ENCODE measurements at places on chromosomes 11 and 22.
A peak's percentile ranks its signal among the peaks of the same experiment; 100 is the strongest.

- DNase-seq, result no peak
Observed at GRCh38 chr11:108921211-108921610, 256.3 kb downstream of the DDX10 start.

DNA sequence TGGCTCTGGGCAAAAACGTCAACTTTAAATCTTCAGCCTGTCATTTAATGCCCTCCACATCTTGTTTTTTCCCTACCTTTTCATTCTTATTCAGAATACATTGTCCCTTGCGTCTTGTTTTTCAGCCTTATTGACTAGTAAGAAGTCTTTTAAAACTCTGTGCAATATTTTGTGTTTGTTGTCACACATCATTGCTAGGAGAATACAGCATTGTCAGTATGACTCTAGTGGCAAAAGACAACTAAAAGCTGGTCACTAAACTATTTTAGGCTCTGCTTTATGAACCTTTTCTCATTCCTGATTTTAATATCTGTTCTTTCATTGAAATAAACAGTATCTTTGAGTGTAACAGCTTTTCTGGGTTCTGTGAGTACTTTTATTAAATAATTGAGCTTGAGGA lies 447.8 kb upstream of the CCDC179 start:
- DNase-seq, result no peak

- no peak for DNase-seq
Observed at GRCh38 chr22:24444251-24444650, 16.9 kb downstream of the ADORA2A start.

DNA sequence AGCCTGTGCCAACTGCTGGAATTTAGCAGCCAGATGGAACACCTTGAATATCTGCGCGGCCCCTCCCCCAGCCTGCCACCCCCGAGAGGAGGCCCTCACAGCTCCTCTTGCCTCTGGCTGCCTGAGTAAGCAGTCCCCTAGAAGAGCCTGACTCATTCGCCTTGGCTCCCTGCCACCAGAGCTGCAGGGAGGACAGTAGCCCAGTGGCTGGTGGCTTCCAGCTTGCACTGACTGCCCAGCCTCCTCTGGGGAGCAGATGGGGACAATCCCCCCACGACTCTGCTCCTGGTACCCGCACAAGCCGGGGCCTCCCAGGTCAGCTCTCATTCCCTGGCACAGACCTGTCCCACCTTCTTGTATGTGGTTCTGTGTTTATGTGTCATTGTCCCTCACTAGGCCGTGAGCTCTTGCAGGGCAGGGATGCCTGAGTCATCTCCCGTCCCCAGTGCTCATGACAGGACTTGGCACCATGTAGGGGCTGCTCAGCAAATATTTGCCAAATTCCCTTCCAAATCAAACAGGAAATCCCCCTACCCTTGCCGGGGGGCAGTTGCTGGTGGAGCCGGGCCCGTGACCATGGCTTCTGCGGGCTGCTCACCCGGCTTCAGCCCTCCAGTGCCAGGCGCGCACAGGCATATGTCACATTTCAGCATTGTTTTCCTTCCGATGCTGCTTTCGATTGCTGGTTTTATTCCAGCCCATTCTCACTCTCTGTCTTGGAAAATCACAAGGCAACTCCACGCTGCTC lies 43.6 kb downstream of the CACNG2 start:
- DNase-seq, result peak; percentile 89

GRCh38 chr11:115322553-115323203 lies 181.5 kb downstream of the CADM1 start:
- DNase-seq, result no peak

DNA sequence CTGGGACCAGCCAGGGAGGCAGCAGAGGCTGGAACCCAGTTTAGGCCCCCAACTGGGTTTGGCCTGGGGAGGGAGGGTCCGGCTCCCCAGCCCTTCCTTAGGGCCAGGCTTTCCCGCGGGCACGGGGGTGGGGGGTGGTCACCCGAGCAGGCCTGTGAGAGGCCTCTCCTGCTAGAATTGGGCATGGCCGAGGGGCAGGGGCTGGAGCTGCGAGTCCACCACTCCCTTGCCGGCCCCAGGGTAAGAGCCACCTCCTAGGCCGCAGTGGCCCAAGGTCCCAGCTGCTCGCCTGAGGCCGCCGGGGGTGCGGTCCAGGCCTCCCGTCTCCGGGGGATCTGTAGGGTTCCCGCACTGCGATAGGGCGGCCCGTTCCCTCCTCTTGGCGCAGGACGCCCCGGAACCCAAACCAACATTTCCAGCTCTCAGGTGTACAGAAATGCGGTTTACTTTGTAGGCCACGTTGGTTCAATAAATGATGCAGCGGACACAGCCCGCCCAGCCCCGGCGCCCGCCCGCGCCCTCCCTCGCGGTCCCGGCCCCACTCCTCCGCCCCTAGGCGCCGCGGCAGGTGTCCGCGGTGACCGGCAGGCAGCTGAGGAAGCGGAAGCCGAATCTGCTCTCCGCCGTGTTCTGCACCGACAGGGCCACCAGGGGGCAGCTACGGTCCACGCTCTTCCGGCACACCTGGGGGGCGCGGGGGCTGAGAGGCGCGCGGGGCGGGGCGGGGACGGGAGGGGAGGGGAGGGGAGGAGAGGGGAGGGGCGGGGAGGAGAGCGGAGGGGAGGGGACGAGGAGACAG lies 5.9 kb downstream of the LMNTD2 start:
- peak; percentile 35 for DNase-seq

DNA sequence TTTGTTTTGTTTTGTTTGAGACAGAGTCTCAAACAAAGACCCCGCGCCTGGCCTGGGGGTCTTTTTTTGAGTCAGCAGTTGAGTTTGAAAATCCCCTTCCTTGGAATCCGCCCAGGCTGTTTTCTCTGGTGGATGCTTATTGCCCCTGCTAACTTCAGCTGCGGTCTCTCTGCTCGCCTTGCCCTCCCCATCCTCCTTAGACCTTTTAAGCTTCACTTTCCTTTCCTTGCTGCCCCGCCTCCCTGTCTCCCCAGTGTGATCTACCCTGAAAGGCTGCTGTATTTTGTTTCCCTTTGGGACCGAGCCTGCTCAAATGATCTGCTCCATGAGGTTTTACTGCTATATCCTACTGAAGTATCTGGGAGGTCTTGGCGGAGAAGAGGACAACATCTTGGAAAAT lies 2.5 kb downstream of the USP18 start:
- no peak for DNase-seq

- DNase-seq, result peak; percentile 62
Observed at GRCh38 chr11:83819931-83820549, 533.9 kb upstream of the CCDC90B start.

DNA sequence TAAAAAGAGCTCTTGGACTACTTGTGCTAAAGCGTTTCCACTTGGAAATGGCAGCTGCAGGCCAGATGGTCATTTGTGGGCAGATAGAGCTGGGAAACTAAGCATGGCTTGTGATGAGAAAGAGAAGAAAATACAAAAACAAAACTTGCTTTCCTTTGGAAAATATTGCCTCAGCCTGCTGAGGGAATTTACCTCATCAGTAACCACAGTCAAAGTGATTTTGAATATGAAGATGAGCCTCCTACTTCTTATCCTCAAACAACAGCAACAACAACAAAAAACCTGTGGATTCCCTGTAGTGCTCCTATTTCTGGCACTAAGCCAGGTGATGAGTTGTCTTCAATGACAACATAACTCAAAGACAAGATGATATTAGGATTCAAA lies 62.7 kb upstream of the FIBIN start:
- DNase-seq, result peak; percentile 57

DNA sequence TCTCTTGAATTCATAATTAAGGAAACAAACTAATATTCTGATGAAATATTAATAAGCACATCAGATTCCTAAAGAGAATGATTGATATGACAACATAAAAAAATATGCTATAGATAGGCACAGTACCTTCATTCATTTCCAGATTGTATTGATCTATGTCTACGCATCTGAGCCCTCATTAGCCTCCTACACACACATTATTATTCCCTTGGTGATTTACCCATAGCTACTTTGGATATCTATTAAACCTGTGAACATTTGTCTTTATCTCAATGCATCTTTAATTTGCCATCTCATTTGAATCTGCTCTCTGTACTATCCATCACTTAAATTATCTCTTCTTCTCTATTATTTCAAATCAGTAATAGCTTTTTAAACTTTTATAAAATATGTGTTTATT lies 18.4 kb downstream of the SESN3 start:
- DNase-seq, result no peak

DNA sequence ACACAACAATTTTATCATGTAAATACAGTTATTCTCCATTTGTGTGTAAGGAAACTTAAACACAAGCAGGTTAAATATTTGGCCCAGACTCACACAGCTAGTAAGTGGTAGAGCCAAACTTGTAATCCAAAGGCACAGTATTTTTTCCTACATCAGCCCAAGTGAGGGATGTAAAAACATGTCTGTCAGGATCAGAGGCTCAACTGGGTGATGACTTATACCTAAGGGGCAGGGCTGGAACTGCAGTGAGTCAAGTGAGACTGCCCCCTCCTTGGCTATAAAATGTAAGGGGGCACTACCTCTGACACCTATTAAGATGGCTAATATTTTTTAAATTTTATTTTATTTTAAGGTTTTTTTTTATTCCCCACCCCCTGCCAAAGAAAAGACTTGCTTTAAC lies 82.6 kb downstream of the APIP start:
- DNase-seq, result no peak

Measured in fibroblast of lung (primary cell).